ENCODE measurements at places on chromosomes 7 and 10.

GRCh38 chr7:150382844-150383225 lies 3.7 kb downstream of the ZNF775 start:
- no peak for DNase-seq

DNA sequence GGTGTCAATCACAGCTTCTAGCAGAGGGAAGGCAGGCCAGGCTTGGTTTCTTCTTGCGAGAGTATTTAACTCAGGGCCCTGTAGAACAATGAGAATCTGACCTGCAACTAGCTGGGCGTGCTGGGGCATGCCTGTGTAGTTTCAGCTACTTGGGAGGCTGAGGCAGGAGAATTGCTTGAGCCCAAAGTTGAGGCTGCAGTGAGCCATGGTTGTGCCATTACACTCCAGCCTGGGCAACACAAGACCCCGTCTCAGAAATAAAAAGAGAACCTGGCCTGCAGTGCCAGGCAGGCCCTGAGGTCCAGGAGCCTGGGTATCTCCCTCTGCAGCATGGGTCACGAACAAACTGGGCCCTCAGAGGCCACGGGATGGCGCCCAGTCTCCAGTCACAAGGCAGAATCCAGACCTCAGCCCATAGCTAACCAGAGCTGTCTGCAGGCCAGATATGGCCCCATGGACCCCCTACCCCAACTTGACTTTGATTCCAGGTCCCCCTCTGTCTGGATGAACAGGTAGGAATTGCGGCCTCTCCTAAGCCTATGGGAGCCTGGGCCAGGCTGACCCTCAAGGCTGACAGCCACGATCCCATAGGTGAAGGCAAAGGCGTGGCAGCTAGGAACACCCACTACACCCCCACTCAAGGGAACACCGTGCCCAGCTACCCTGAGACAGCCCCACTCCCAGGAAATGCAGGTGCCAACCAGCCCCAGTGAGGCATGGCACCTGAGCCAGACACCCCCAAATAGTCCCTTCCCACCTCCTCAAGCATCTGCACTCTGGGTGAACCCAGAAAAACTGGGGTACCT lies 102.7 kb upstream of the TNRC18 start:
- DNase-seq, result peak; percentile 61

DNA sequence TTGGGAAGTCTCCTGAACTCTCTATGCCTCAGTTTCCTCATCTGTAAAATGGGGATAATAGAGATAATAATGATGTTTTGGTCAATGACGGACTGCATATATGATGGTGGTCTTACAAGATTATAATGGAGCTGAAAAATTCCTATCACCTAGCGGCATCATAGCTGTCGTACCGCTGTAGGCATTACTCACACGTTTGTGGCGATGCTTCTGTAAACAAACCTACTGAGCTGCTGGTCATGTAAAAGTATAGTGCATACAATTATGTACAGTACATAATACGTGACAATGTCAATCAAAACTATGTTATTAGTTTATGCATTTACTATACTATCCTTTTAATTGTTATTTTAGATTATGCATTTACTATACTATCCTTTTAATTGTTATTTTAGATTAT lies 339.1 kb upstream of the NPVF start:
- no peak for DNase-seq

GRCh38 chr7:5488286-5488878 lies 64.7 kb upstream of the TNRC18 start:
- no peak for DNase-seq

GRCh38 chr10:115335366-115335765 lies 242.2 kb downstream of the ATRNL1 start:
- DNase-seq, result no peak

DNA sequence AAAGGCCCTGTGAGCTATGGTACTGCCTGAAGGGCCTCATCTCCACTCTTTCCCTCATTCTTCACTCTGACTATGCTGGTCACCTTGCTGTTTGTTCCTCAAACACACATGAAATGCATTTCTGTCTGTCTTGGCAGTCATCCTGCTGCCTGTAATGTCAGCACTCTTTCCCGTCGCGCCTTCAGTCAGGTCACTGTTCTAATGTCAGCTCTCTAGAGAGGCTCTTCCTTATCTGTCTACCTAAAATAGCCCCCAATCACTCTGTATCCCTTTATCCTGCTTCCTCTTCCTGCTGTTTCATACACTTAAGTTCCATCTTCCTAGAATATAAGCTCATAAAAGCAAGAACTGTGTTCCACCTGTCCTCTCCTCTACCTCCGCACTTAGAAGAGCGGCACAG lies 215.5 kb downstream of the ZNF33B start:
- no peak for DNase-seq

DNA sequence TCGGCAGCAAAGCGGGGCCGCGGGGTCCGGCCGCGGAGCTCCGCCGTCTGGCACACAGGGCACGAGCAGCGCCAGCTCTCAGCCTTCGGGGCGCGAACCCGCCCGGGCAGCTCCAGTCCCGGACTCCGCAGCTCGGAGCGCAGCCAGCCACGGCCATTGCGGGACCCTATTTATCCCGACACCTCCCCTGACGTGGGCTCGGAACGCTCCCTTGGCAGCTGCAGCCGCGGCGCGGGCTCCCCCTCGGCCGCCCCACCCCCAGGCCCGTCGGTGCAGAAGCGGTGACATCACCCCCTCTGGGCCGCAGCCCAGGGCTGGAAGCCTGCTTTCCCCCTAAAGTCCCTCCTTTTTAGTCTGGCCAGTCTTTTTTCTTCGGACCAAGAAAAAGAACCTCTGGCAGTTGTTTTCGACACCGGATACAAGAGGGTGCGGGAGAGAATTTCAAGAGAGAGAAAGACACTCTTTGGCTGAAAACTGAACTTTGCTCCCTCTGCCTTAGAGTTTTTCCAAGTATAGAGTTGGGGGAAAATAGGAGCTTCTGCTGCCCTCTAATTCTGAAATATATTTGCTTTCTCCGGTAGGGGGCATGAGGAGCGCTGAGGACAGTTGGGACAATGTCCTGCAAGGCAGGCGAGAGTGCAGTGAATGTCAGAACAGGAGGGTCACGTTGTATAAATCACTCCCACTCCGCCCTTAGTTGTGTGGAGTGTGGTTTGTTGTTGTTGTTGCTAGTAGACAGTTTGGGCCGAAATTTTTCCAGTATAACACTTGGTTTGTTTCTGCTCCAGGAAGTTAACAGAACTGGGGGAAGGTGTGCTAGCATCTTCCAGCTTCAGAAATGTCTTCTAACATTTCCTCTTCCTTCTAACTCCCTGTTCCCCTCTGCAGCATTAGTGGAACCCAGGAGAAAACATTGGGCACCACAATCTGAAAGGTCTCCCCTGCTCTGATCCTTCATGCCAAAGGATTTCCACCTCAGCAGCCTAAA lies at the start of gene SFRP4:
Gene SFRP4, minus strand, starts transcription at position 145 of the 988 bp plus-strand sequence. CDS start 280 bp downstream, outside the sequence.
- DNase-seq, result peak; percentile 41

GRCh38 chr7:22481726-22482125 lies 18.3 kb downstream of the STEAP1B start:
- DNase-seq, result no peak

DNA sequence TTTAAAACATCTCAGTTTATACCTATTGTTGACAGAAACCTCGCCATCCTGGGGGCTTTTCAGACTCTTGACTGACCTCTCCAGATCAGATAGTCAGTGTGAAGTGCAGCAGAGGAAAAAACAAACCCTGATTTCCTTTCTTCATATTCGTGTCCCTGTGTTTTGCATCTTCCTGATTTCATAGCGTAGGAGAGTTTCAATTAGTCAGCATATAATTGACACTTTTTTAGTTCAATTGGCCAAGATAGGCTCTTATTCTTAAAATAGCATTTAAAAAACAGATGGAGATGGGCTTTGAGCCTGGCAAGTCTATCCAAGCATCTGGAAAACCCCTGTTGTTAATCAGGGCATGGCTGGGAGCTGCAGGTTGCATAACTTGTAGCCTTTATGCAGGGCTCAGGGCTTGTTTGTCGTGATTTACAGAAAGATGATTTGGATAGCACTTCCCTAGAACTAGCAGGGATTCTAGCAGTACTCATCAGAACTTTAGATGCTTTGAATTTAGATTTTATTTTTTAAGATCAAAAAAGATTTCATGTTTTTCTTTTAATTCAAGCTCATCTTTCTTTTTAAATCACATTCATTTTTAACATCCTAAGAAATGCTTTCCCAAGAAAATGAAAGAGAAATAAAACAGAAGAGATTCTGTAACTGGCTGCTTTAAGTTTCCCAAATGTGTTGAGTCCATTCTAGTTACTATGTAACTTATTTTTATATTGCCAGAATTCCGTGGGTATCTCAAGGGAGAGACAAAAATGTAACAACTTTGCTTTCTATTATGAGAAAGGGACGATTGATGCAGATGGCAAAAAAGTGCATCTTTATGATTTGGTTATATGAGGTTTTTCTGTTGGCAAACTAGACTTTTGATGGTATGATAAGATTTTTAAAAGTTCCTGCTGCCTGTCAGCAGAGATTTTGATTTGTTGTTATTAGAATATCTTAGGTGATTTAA lies 270.8 kb upstream of the FZD8 start:
- DNase-seq, result no peak

DNA sequence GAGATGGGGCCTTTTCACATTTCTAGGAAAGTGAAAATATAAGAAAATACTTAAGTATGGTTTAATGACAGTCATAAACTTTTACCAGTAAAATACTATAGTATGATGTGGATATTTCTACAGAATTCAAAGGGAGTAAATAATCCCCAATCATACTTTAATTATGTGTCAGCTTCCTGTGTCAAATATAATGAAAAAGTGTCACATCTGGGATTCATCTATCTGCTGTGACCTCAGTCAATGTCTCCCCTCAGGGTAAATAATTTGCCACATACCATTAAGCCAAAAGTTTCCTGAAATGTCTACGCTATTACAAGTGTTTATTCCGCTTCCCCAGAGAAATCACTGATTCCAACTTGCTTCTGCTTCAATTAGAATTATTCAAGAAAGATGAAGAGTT lies 110.5 kb downstream of the ITGA8 start:
- DNase-seq, result no peak

- DNase-seq, result no peak
Measured at GRCh38 chr7:130228840-130229502, 21.3 kb downstream of the SSMEM1 start.

- DNase-seq, result no peak
Measured at GRCh38 chr10:93812659-93813338, 55.1 kb downstream of the LGI1 start.

DNA sequence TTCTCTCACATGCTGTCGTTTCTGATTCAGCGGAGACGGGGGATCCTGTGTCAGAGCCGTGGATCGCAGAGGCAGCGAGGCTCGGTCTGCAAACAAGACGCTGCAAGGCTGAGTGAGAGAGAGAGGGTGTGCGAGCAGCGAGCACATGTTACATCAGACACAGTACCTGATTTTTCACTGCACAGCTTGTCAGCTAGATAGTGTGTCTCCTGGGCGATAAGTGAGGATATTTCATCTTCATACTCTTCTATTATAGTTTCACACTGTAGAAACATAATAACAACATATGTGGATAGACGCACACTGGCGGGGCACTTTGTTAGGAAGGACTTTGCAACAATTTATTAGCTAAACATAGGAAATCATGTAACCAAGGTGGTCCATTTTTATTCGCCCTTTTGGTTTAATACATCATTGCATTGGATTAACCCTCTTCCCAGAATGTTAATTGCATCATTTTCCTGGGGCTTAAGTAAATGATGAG lies 39.5 kb downstream of the CNPY1 start:
- DNase-seq, result no peak

DNA sequence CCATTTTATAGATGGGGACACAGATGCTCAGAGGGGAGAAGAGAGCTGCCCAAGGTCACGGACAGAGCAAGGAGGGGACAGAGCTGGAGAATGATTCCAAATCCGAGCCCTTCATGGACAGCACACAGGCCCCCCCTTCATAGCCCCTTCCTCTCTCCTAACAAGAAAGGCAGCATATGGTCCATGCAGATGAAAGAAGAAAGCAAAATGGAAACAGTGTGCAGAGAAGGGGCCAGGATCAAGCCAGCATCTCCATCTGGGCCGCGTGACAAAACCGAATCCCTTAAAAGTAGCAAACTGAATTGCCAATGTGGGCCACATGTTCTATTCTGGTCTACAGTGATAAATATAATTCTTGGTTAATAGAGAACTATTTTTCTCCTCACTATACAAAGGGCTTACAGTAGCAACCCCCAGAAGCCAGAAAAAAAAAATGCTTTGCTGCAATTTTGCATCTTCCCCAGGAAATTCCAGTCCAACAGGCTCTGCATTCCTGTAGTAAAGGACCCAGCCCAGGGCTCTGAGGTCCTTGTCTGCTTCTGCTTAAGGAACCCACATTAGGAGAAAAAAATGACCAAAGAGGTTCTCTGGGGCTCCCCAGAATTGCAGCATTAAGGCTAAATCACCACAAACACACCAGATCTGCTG lies 7.8 kb downstream of the CPXM2 start:
- DNase-seq, result no peak

DNA sequence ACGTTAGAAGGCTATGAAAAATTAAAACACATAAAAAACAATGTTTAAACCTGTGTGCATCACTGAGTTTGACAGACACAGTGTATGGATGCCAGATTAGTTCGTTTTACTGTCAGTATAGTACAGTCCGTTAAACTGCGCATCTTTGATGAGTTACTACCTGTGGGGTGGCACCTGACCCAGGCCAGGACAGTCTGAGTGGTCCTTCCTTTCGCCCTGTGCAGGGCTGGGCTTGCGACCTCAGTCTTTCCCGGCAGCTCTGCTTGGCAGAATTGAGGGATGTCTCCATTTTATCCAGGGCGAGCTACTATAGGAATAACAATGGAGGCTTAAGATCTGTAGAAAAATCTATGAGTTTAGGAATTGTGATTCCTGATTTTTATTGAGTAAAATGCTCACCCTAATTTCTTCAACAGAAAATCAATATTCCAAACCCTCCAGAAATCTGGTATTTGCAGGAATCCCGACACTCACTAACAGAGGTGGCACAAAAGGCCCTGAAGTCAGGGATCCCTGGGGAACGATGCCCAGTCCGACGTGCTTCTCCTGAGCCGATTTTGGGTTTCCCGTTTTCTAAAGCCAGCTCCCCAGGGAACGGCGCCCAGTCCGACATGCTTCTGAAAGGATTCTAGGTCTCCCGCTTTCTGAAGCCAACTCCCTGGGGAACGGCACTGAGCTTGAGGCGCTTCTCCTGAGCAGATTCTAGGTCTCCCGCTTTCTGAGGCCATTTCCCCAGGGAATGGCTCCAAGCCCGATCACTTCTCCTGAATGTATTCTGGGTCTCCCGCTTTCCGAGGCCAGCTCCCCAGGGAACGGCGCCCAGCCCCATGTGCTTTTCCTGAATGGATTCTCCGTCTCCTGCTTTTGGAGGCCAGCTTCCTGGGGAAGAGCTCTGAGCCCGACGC lies 377.6 kb downstream of the DNAJB6 start:
- no peak for DNase-seq

DNA sequence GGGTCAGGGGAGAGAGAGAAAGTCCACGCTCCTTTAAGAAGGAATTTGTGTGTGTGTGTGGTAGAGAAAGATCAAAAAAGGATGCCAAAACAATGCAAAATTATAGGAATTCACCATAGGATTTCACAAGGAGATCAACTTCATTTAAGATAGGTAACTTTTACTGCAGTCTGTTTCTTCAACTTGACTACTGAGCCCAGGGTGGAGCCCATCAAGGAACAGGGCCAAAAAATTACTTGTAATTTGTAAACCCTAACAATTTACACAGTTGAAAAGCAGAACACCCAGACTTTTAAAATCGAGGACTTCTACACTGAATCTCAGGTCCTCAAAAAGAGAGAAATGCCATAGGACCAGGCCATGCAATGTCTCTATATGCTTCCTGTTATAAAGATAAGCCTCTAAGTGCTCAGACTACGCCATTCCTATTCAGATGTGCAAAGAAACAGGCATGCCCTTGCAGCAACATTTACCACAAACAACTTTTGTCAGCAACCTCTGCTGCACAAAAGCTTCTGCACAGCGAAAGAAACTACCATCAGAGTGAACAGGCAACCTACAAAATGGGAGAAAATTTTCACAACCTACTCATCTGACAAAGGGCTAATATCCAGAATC lies 10.6 kb upstream of the GIMAP4 start:
- peak; percentile 17 for DNase-seq

- no peak for DNase-seq
Measured at GRCh38 chr7:7524121-7524520, 11.6 kb downstream of the COL28A1 start.
